Heart left ventricle (tissue), 16 donors: ENCODE measurements at places on chromosomes 12 and 14. TPM values are rescaled to one million over a fixed set of nuclear protein-coding genes. Genes with fewer than 3 reads are reported as not detected.

P2RX7 gene
- total RNA-seq, result 1.4 TPM

SLC22A17 gene
- 14.9 TPM for total RNA-seq

NKX2-8 gene
- not detected for total RNA-seq

LBHD2 gene
- not detected for total RNA-seq

TSPAN11 gene
- total RNA-seq, result 2.0 TPM

KCNC2 gene
- total RNA-seq, result not detected

KRT78 gene
- total RNA-seq, result not detected

P3H3 gene
- 22.0 TPM for total RNA-seq

CD163L1 gene
- total RNA-seq, result 2.6 TPM

MAPK1IP1L gene
- 85.6 TPM for total RNA-seq

KLRC3 gene
- total RNA-seq, result not detected

TRPV4 gene
- 3.9 TPM for total RNA-seq

MYO1H gene
- not detected for total RNA-seq

OVCH1 gene
- not detected for total RNA-seq

ANKRD33 gene
- not detected for total RNA-seq

GRCh38 chr14:100115726-100116125 lies 43.7 kb downstream of the DEGS2 start:
- H3K4me1 ChIP-seq, result peaks cover 5% of the 10 kb centered on the region
- H3K4me3 ChIP-seq, result no peak overlapping the region
- no peaks in the 10 kb centered on the region for H3K36me3 ChIP-seq
- no peak overlapping the region for H3K27ac ChIP-seq
- DNase-seq, result no peak

DNA sequence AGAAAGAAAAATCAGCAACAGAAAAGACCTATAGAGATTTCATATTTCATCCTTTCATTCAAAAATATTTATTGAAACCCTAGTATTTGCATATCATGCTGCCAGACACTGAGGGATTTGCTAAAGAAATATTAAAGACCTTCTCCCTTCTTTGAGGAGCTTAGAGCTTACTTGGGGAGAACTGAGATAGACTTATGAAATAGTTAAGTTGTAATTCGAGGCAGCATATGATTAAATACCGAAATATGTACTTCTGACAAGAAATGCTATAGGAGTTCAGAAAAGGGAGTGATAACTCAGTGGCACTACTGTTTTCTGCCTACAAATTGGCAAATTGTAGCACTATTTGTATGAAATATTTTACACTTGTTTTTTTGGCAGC lies 59.1 kb downstream of the PLXNC1 start:
- no peak for DNase-seq
- peak overlapping the region; percentile 42 for H3K27ac ChIP-seq
- no peaks in the 10 kb centered on the region for H3K4me1 ChIP-seq

GRCh38 chr14:77557391-77557790 lies 58.8 kb upstream of the ISM2 start:
- no peak overlapping the region for H3K4me3 ChIP-seq
- H3K4me1 ChIP-seq, result no peaks in the 10 kb centered on the region
- no peaks in the 10 kb centered on the region for H3K27me3 ChIP-seq

GRCh38 chr12:43226151-43226550 lies 325.9 kb downstream of the ADAMTS20 start:
- DNase-seq, result no peak
- H3K36me3 ChIP-seq, result no peaks in the 10 kb centered on the region
- H3K4me3 ChIP-seq, result no peak overlapping the region
- no peak overlapping the region for H3K27ac ChIP-seq
- H3K27me3 ChIP-seq, result no peaks in the 10 kb centered on the region

- no peaks in the 10 kb centered on the region for H3K36me3 ChIP-seq
- no peak for DNase-seq
- no peak overlapping the region for H3K4me3 ChIP-seq
Measured at GRCh38 chr12:87253157-87253556, 776.0 kb downstream of the C12orf50 start.

- H3K36me3 ChIP-seq, result no peaks in the 10 kb centered on the region
- no peaks in the 10 kb centered on the region for H3K27me3 ChIP-seq
- no peaks in the 10 kb centered on the region for H3K4me1 ChIP-seq
- H3K4me3 ChIP-seq, result no peak overlapping the region
Measured at GRCh38 chr12:12461923-12462315, 100.7 kb downstream of the DUSP16 start.

DNA sequence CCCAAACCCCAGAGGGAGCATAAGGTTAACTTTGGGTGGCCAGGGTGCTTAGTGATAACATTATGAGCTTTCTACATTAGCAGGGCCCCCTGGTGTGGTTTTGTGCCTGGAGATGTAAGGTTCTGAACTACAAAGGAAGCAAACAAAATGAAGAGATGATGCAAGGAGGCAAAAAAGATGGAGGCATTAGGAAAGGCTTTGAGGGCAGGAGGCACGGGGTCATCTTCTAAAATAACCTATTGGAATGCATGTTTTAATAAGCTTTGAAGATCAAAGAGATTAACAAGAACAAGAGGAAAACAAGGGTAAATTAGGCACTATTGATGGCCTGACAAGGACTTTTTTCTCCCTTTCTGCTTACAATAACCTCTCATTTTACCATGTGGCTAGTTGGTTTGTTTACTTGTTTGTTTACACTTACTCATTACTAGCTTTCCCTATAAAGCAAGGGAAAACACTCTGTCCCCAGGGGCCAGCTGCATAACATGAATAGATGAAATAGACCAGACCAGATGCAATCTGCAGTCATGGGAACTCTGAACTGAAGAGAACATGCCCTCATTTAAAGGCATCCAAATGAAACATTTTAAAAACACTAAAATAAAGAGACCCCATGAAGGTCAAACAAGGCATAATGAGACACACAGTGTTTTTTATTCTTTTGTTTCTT lies 390.3 kb downstream of the DIO2 start:
- H3K4me1 ChIP-seq, result no peaks in the 10 kb centered on the region
- H3K36me3 ChIP-seq, result no peaks in the 10 kb centered on the region
- no peak for DNase-seq

DNA sequence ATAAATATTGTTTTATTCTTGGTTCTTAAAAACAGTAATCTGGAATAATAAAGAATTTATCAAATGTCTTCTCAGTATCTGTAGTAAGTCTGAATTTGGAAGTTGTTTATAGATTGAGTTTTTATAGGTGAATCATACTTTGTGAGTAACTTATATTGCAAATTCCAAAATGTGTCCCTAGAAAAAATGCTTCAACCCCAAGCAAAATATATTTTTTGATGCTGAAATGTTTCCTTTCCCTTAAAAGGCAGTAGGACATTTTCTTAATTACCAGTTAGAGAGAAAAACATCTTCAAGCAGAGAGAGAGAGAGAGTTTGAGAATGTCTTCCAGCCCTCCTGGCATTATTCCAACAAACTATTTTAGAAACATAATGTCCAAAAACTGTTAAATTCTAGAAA lies 37.9 kb downstream of the PELI2 start:
- H3K27ac ChIP-seq, result no peak overlapping the region
- H3K4me3 ChIP-seq, result no peak overlapping the region
- no peak for DNase-seq
- H3K4me1 ChIP-seq, result no peaks in the 10 kb centered on the region
- H3K36me3 ChIP-seq, result no peaks in the 10 kb centered on the region
- H3K27me3 ChIP-seq, result no peaks in the 10 kb centered on the region

DNA sequence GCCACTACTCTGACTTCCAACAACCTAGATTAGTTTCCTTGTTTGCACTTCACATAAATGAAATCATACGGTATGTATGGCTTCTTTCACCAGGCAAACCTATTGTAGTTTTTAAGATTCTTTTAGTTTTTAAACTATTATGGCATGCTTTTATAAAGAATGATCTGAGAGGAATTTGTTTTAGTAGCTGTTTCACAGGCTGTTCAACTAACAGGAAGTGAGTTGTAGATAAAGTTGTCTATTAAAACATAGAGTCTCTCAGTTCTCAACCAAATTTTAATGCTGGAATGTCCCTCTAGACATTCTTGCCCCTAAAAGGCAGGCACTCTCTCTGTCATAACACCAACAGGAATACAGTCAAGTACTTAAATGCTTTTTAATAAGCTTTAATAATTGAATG lies 102.7 kb upstream of the DACT1 start:
- no peaks in the 10 kb centered on the region for H3K36me3 ChIP-seq
- peak overlapping the region; percentile 32 for H3K27ac ChIP-seq
- no peak overlapping the region for H3K4me3 ChIP-seq
- H3K4me1 ChIP-seq, result peaks cover 10% of the 10 kb centered on the region

DNA sequence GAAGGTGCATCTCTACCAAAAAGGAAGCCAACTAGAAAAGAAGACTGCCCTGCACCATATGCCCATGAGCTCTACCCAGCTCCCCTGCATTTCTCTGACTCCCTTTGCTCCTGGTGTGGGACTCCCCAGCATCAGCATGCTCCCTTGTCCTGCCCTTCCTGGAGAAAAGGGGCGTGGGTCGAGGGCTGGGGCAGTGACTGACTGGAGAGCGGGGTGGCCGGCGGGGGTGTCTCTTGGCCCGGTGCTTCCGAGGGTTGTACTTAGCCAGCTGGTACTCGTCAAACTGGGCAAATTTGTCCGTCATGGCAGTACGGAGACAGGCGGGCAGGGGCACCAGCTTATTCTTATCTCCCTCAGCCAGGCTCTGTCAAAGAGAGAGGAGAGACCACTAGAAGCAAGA lies 9.8 kb downstream of the TEP1 start:
- no peak overlapping the region for H3K4me3 ChIP-seq
- peaks cover 100% of the 10 kb centered on the region for H3K36me3 ChIP-seq
- H3K27me3 ChIP-seq, result no peaks in the 10 kb centered on the region

GRCh38 chr12:8712572-8712971 lies 14.8 kb downstream of the RIMKLB start:
- H3K4me1 ChIP-seq, result peaks cover 11% of the 10 kb centered on the region
- DNase-seq, result no peak
- no peak overlapping the region for H3K4me3 ChIP-seq
- peaks cover 22% of the 10 kb centered on the region for H3K36me3 ChIP-seq
- no peaks in the 10 kb centered on the region for H3K27me3 ChIP-seq

DNA sequence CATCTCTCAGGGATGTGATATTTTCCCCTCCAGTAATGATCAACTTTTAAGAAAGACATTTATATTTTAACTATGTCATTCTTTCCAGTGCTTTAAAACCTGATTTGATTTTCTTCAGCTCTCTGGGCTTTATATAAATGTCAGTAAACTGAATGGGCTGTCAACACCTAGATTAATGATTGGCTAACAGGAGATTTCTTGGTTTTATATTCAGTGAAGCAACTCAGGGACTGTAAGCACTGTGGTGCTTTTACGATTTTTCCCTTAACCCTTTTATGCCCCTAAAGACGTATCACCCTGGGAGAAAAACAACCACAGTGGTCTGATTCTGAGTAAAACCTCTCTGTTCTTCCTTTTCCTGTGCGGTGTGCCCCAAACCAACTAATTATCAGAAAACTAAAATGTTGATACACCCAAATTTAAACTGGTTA lies 38.0 kb downstream of the PTGER2 start:
- H3K27me3 ChIP-seq, result no peaks in the 10 kb centered on the region
- H3K4me3 ChIP-seq, result no peak overlapping the region
- no peak overlapping the region for H3K27ac ChIP-seq
- no peak for DNase-seq
- no peaks in the 10 kb centered on the region for H3K4me1 ChIP-seq

DNA sequence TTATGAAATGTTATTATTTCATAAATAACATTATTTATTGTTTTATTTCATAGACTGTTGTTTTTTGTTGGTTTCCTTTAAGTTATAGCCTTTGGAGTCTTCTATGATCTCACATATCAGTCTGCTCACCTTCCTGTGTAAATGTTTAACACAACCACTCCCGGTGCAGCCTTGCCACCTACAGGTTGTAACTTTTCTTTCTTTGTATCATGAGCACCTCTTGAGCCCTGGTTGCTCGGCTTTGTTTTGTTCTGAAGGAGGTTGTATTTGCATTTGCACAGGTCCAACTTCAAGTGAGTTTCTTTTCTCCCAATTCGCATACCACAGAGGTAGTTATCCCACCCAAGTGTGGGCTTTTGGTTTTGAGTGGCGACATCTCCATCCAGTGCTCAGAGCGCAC lies 121.4 kb downstream of the SLC15A4 start:
- H3K4me1 ChIP-seq, result no peaks in the 10 kb centered on the region
- no peak overlapping the region for H3K27ac ChIP-seq
- no peak overlapping the region for H3K4me3 ChIP-seq
- H3K27me3 ChIP-seq, result peaks cover 5% of the 10 kb centered on the region
- no peaks in the 10 kb centered on the region for H3K36me3 ChIP-seq

- H3K4me3 ChIP-seq, result no peak overlapping the region
- H3K4me1 ChIP-seq, result no peaks in the 10 kb centered on the region
- no peaks in the 10 kb centered on the region for H3K36me3 ChIP-seq
- H3K27ac ChIP-seq, result no peak overlapping the region
- no peak for DNase-seq
Measured at GRCh38 chr12:25712169-25712568, 159.1 kb upstream of the LMNTD1 start.

GRCh38 chr12:49147384-49147783 lies 16.2 kb upstream of the TUBA1B start:
- no peaks in the 10 kb centered on the region for H3K36me3 ChIP-seq
- no peak overlapping the region for H3K27ac ChIP-seq
- H3K27me3 ChIP-seq, result no peaks in the 10 kb centered on the region
- no peak for DNase-seq

GRCh38 chr14:33529787-33530757 lies 420.8 kb downstream of the EGLN3 start:
- no peaks in the 10 kb centered on the region for H3K4me1 ChIP-seq
- H3K36me3 ChIP-seq, result no peaks in the 10 kb centered on the region
- DNase-seq, result no peak
- no peaks in the 10 kb centered on the region for H3K27me3 ChIP-seq
- no peak overlapping the region for H3K4me3 ChIP-seq
- no peak overlapping the region for H3K27ac ChIP-seq

DNA sequence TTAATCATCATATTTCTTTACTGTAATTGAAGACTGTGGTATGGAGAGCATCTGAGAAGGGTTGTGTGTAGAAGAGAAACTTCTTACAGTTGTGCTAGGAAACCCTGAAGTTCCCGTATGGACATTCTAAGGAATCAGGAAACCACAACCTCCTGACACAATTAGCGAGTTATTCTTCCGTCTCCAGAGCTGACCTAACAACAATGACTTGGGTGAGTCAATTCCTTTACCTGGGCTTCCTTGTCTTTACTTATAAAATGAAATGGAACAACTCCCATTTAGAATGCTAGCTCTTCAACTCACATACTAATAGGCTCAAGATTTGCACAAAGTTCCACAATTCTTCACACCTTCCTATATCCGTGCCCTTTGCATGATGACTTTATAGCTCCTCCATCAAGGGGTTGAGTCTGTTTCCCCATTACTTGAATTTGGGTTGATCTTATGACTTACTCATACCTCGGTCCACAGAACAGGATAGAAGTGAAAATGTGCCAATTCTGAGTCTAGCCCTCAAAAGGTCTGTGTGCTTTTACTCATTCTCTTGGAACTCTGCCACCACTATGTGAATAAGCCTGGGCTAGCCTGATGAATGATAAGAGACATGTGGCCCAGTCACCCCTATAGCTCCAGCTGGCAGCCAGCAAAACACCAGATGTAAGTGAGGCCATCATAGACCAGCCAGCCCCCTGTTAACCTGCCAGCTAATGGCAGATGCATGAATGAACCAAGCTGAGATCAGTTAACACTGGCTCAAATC lies 459.4 kb downstream of the ETNK1 start:
- H3K27ac ChIP-seq, result no peak overlapping the region
- H3K27me3 ChIP-seq, result no peaks in the 10 kb centered on the region
- no peak overlapping the region for H3K4me3 ChIP-seq
- no peaks in the 10 kb centered on the region for H3K36me3 ChIP-seq
- H3K4me1 ChIP-seq, result no peaks in the 10 kb centered on the region

GRCh38 chr12:123160801-123161487 lies 10.1 kb upstream of the PITPNM2 start:
- peaks cover 3% of the 10 kb centered on the region for H3K36me3 ChIP-seq
- H3K27ac ChIP-seq, result no peak overlapping the region
- DNase-seq, result no peak
- no peaks in the 10 kb centered on the region for H3K4me1 ChIP-seq

GRCh38 chr12:4056910-4057845 lies 184.0 kb upstream of the PARP11 start:
- no peak overlapping the region for H3K27ac ChIP-seq
- H3K4me3 ChIP-seq, result no peak overlapping the region
- no peaks in the 10 kb centered on the region for H3K4me1 ChIP-seq
- no peak for DNase-seq
- H3K27me3 ChIP-seq, result no peaks in the 10 kb centered on the region
- no peaks in the 10 kb centered on the region for H3K36me3 ChIP-seq
